CMK (cell line): ENCODE measurements at places on chromosomes 1 and 21.

- DNase-seq, result peak; percentile 8
Observed at GRCh38 chr1:145747398-145748247, 28.3 kb downstream of the CD160 start.

- DNase-seq, result no peak
Observed at GRCh38 chr1:43764581-43764980, 57.2 kb downstream of the ST3GAL3 start.

GRCh38 chr1:223755992-223756775, 43.8 kb downstream of the CAPN2 start:
- no peak for DNase-seq

GRCh38 chr1:81349194-81349965, 451.4 kb upstream of the ADGRL2 start:
- DNase-seq, result no peak

- DNase-seq, result no peak
Observed at GRCh38 chr1:198678301-198678836, 39.5 kb downstream of the PTPRC start.

GRCh38 chr1:155961937-155962336, 16.4 kb downstream of the ARHGEF2 start:
- DNase-seq, result no peak

- no peak for DNase-seq
Observed at GRCh38 chr1:118890851-118891384, 97.2 kb downstream of the TBX15 start.
